ENCODE measurements at places on chromosomes 6 and 20.

DNA sequence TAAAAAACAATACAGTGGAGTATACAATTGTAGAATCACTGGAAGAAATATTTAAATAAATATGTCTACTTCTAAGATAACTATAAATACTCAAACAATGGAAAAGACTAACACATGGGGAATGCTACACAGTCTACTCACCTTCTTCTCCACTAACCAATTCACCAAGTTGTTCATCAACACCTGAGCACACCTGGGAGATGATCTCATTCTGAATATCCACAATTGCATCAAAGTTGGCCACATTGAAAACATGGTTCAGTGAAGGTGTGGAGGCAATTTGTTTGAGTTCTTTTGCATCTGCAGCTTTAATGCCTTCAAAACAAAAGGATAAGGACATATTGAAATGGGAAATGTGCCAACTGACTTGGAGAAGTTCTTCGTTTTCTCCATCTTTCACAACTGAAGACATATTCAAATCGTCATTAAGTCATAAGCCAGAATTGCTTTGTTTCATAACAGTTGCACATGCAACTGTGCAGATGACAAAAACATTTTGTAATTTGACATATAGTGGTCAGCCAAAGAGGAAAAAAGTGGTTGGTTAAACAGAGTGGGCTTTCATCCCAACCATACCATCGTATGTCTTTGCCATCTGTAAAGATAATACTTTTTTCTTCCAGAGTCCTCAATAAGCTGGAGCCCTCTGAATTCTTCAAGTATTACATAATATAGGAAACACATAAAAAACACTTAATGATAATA lies 17.5 kb downstream of the COL12A1 start:
- DNase-seq = no peak

DNA sequence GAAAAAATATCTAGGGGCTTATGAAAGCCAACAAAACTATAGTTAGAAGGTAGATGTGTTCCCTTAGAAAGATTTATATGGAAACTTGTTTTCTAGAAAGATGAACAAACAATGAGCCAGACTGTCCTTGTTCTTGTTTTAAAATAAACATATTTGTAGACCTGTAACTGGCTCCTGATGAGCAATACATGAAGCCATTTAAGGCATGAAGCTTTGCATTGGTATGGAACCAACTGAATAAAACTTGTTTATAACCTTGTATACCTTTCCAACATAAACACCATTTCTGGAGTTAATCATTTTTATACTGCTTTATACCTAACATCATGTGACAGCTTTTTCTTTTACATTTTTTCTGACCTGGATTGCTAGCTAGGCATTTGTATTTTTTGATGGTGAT lies 247.8 kb downstream of the PRL start:
- no peak for DNase-seq

- DNase-seq = no peak
Observed at GRCh38 chr6:118353564-118353963, 194.5 kb upstream of the PLN start.

- DNase-seq = no peak
Observed at GRCh38 chr6:157215717-157216116, 107.6 kb downstream of the TMEM242 start.

DNA sequence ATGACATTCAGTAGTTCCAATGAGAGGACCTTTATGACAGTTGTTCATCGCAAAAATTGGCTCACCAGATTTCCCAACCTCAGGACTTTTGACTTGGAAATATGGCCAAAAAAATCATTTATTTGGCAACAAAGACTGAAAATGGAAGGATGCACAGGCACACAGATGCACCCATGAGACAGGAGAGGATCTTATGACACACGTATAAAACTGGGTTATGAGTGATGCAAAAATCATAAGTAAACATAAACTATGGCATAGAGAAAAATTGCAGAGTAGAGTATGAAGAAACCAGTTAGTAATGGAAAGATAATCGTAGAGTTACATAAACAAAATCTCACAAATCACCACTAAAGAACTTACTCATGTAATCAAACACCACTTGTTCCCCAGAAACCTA lies 546.9 kb downstream of the ADGRB3 start:
- DNase-seq = no peak

GRCh38 chr6:7086488-7086887 lies 21.3 kb upstream of the RREB1 start:
- DNase-seq = no peak

GRCh38 chr6:26172608-26172968 lies 85.4 kb downstream of the HFE start:
- peak; percentile 73 for DNase-seq

DNA sequence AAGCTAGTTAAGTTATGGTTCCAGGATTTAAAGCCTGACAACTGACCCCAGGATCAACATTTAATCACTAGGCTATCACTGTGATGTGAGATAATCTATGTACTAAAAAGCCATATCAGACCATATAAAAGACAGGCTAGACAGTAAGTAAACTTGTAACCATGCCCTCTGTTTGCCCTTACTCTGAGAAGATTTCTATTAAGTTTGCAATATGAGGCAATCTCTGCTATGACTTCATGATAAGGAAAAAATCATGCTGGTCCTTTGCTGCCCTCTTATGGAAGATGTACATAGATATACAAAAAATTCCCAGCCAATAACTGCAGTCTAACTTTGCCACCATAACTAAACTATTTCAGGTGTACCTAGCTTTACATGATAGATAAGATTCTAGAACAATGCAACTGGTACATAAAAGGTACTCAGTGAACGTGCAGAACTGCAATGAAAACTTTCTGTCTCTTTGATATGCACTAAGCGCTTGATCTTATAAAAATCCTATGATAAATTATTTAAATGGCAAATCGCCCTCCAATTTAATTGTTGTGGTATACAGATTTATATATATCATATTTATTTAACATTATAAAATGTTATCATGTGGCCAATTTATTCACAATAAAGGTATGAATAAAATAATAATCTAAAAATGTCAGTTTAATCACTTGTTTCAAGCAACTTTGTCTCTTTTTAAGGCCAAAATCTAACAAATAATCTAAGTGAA lies 70.5 kb downstream of the FAM217A start:
- peak; percentile 53 for DNase-seq
